ENCODE measurements at places on chromosomes 3 and 15.
A peak's percentile ranks its signal among the peaks of the same experiment; 100 is the strongest.

DNA sequence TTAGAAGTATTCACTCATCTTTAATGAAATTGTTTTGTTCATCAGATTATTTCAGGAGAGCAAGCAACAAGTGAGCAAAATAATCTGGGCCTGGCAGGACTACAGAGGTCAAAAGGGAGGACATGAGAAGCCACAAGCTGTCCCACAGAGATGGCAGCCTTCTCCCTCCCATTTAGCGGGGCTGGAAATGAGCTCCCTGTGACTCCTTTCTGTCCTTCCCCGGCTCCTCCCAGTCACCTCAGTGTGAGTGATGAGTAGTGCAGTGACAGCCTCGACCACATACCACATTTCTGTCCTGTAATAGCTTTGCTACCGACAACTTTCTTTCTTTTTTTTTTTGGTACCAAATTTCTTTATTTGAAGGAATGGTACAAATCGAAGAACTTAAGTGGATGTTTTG lies 38.0 kb downstream of the RAB7A start:
- DNase-seq = peak; percentile 53

DNA sequence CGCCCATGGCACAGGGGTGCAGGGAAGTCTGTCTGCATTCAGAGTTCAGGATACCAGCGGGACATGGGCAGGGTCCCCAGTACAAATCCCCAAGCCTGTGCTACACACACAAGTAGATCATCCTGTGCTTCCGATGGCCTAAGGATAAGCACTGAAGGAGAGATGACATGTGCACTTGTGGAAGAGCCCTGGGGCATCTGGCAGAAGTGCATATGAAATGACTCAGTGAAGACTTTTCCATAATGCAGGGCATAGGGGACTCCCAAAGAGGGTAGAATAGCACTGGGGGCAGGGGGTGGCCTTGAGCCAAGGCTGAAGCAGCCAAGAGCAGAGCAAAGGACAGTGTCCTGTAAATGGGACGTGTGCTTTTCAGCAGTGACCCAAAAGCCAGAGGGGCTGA lies 22.9 kb downstream of the ADAMTS17 start:
- no peak for DNase-seq

GRCh38 chr3:46990573-46991374 lies 11.3 kb downstream of the NBEAL2 start:
- no peak for DNase-seq

GRCh38 chr15:66832664-66833063 lies 130.6 kb downstream of the SMAD6 start:
- DNase-seq = no peak

GRCh38 chr3:143601723-143602484 lies 246.4 kb downstream of the SLC9A9 start:
- DNase-seq = no peak

DNA sequence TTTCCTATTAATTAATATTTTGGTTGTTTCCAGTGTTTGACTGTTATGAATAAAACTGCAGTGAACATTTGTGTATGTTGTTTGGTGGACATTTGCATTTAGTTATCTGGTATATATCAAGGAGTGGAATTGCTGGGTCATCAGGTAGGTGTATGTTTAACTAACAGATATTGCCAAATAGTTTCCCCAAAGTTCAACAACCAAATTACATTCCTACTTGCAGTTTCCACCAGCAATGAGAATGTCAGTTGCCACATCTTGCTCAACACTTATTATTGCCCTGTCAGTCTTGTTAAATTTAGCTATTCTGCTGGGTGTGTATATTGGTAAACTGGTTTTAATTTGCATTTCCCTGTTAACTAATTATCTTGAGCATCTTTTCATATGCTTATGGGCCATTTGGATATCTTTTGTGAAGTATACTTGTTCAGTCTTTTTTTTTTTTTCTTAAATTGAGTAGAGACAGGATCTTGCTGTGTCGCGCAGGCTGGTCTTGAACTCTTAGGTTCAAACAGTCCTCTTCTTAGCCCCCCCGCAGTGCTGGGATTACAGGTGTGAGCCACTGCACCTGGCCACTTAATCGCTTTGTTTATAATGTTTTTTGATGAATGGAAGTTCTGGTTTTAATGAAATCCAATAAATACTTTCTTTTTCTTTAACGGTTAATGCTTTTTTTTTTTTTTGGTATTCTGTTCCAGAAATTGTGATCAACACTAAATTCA lies 7.9 kb downstream of the FEM1B start:
- no peak for DNase-seq

GRCh38 chr3:97793420-97794019 lies 28.3 kb upstream of the CRYBG3 start:
- DNase-seq = peak; percentile 60

DNA sequence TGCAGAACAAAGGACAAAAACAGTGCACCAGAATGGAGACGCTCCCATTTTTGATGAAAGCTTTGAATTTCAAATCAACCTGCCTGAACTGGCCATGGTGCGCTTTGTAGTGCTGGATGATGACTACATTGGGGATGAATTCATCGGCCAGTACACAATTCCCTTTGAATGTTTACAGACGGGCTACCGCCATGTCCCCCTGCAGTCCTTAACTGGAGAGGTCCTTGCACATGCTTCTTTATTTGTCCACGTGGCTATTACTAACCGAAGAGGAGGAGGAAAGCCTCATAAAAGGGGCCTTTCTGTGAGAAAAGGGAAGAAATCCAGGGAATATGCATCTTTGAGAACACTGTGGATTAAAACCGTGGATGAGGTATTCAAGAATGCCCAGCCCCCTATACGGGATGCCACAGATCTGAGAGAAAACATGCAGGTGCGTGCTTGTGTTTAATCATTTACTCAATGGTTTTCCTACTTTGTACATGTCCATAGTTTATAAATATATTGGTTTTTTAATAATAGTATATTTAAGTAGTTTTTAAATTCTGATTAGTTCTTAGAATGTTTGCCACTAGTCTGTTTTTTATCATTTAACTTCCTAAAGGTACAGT lies 127.1 kb downstream of the PLCL2 start:
- DNase-seq = no peak

DNA sequence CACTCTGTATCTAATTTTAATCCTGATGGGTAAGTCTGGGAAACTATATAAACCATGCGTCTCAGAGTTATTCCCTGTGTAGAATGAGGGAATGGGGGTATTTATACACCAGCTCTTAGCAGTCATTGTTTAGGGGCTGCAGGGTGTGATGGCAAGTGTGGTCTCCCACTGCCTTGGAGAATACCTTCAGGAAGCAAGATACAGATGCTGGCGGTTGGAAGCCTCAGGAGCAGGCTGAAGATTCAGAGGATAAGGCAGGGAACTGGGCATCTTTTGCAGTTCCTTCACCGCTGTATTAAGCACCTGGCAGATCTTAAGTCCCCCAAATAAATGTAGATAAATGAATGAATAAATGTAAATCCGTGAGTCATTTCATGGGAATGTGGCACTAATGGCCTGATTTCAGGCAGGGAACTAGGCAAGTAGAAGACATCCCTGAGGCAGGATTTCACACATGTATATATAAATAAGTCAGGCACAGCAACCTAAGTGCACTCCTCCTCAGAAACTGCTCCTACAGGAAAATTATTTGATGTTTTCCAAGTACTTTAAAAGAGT lies 209.2 kb upstream of the GADL1 start:
- DNase-seq = no peak

Measured in activated CD4-positive, alpha-beta T cell treated with anti-CD3 and anti-CD28 coated beads, Interleukin-10, Interleukin-2, amounts not matched to agents 100 ng/mL and 50 ng/mL, durations not matched to agents 16 hours and 8 hours (primary cell).